ENCODE measurements at places on chromosomes 11 and 22.

DNA sequence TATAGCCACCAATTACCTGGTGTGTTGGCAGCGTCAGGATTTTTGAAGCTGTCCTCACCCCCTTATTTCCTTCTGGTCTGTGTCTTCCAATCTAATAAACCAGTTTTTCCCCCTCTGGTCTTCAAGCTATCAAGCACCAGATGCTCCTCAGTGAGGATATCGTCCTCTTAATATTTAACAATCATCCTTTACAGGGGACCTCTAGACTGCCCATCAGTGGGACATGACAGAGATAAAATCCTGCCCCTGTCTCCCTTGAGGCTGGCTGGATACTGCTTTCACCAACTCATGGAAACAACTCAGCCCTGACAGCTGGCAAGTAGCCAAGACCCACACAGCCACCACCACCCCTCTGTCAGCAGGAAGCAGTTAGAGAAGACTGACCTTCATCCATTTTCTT, 421.0 kb upstream of the API5 start:
- DNase-seq = no peak

DNA sequence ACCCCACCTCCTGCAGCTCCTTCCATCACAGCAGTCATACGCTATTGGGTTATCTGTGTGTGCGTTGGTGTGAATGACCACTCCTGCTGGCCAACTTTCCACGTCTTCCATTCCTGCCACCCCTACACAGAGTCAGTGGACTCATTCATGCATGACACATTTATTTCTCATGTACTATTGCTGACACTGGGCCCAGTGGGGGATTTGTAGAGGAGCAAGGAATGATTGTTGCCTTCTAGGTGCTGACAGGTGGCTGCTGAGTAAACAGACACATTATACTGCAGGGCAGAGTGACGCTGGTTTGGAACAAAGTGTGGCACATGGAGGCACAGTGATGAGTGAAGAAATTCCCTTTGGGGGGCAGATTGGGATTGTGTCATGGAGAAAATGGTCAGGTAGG, 113.9 kb downstream of the CCDC81 start:
- DNase-seq = no peak

DNA sequence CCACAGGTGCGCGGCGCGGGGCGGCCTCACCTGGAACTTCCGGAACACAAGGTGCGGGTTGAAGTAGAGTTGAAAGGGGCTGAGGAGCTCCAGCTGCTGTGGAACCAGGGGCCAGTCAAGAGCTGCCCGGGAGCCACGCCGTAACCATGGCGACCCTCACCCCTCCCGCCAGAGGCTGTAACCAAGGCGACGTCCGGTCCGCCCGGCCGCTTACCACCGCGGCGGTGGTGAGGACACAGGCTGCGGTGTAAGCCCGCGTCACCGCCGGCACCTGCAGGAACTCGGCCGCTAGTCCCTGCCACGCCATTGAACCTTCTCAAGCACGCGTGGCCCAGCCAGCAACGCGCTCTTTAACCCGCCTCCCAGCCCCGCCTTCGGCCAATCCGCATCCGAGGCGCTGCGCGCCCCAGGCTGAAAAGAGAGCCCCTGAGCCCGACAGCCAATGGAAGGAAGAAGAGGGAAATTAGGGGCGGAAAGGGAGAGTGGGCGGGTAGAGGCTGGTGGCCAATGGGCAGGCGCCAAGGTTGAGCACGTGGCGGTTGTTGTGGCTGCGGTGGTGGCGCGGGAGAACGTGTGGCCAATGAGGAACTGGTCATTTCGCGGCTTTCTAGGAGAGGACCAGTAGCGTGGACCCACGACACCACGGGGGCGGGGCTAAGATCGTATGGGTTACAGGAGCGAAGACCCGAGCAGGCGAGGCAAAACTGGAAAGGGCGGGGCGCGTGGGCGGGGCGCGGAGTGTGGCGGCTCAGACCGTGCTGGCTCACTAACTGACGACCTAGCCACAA, at the start of gene DERL3:
TSS of gene DERL3 (minus strand) at position 326 of the 788 bp plus-strand sequence. CDS start at position 307, 19 bp downstream.
- peak; percentile 99 for DNase-seq

- DNase-seq = no peak
Observed at GRCh38 chr11:57485217-57485990, 25.1 kb downstream of the RTN4RL2 start.

GRCh38 chr11:10592331-10592730, 23.9 kb upstream of the LYVE1 start:
- no peak for DNase-seq

GRCh38 chr11:123407130-123407995, 22.7 kb upstream of the GRAMD1B start:
- DNase-seq = peak; percentile 68

DNA sequence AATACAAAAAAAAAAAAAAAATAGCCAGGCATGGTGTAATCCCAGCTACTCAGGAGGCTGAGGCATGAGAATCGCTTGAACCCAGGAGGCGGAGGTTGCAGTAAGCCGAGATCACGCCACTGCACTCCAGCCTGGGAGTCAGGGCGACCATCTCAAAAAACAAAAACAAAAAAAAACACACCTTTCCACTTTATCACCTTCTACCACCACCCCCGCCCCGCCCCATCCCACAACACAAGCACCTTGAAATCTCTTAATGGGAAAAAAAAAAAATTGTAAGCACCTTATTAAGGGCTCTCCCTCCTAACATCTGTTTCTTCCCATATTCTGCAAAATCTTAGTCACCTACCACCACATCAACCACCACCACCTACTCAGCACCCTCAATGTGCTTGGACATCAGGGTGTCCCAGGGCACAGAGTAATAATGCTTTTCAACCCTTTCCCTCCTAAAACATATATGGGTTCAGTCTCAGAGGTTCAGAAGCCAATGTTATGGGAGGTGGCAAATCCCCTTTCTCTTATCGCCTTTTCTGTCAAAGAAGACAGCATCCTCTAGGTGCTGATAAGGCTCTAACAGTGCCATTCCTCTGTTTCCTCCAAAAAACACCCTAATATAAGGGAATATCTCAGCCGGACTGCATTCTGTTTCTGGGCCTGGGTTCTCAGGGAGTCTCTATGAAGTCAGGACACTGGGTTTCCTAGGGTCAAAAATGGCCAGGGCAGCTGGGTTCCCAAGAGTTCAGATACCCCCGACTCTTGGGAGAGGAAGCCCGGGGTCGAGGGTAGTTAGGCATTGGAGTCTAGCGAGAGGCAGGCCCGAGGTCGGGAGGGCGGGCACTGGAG, 718 bp downstream of the INTS5 start:
- DNase-seq = peak; percentile 32

DNA sequence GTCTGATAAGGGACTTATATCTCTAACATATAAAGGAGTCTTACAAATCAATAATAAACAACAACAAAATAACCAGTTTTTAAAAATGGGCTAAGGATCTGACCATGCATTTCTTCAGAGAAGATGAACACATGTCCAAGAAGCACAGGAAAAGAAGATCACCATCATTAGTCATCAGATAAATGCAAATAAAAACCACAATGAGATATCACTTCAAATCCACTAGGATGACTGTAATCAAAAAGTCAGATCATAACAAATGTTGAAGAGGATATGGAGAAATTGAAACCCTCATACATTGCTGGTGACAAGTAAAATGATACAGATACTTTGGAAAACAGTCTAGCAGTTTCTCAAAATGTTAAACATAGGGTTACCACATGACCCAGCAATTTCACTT, 61.2 kb upstream of the MYOD1 start:
- no peak for DNase-seq

DNA sequence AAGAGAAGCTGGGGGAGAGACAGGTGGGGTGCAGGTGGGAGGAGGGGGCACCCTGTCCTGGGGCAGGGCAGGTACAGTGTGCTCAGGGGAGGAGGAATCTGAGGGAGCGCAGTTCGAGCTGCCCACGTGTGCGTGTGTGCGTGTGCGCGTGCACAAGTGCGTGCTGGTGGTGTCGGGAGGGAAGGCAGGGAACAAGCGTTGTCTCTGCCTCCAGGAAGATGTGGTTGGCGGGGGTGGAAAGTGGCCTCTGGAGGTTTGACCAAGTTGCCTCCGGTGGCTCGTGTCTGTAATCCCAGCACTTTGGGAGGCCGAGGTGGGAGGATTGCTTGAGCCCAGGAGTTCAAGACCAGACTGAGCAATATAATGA, 49.9 kb upstream of the THY1 start:
- DNase-seq = no peak

GRCh38 chr22:49453771-49454170, 373.9 kb downstream of the BRD1 start:
- DNase-seq = no peak

GRCh38 chr22:41132550-41132949, 40.2 kb downstream of the EP300 start:
- no peak for DNase-seq

GRCh38 chr22:33051960-33052839, 6.0 kb downstream of the SYN3 start:
- no peak for DNase-seq
